ENCODE measurements at places on chromosomes 12 and 14. TPM values are rescaled to one million over a fixed set of nuclear protein-coding genes. Genes with fewer than 3 reads are reported as not detected.

Gene AHNAK2
- total RNA-seq = 4.1 TPM

DNA sequence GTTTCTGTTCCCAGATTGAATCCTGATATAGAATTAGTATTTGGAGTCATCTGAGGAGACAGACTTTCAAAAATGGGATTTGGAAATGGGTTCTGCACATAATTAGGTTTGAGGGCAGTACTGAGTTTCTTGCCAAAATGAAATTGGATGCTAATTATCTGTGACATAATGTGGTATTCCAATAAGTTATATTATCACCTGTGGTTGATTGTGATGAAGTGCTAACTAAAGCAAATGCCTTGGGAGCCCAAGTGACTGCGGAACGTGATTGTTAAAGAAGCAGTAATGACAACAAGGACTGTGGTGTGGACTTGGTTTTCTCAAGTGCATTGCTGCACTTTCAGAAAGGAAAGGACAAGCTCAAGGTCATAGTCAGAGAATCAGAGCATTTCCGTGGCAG is 337.0 kb downstream of the IPO8 start:
- DNase-seq = no peak

DNA sequence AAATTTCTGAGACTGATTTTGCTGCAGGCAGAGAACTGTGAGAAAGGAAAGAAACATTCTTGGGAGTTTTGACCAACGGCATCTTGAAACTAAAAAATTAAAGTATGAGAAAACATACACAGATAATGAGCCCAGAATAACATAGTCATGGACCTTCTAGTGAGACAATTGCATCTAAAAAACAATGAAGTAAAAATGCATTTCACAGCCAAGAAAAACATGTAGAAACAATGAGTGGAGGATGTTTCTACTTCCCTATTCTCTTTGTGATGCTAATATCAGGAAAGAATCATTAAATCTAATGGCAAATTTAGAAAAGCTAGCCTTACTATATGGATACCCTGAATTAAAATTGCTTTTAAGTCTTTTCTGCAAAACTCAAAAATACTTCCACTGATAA is 12.2 kb upstream of the PLEKHG7 start:
- DNase-seq = no peak

DNA sequence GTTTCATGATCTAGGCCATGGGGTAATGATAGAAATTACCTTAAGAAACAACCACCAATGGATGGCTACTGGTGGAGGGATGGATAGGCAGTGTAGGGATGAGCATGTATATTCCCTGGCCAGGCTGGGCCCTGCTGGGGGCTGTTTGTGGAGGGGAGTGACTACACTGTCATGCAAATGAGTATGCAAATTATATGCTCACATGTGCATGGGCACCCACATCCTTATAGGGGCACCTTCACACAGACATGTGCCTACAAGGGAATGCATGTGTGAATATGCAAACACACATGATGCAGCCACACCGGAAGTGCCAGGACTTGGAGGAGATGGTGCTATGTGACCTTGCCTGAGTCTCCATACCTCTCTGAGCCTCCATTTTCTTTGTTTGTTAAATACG is 39.7 kb upstream of the FAM222A start:
- no peak for DNase-seq

- no peak for DNase-seq
Measured at GRCh38 chr14:56049536-56049935, 68.7 kb upstream of the PELI2 start.

Gene PCED1B
- total RNA-seq = 0.66 TPM

DNA sequence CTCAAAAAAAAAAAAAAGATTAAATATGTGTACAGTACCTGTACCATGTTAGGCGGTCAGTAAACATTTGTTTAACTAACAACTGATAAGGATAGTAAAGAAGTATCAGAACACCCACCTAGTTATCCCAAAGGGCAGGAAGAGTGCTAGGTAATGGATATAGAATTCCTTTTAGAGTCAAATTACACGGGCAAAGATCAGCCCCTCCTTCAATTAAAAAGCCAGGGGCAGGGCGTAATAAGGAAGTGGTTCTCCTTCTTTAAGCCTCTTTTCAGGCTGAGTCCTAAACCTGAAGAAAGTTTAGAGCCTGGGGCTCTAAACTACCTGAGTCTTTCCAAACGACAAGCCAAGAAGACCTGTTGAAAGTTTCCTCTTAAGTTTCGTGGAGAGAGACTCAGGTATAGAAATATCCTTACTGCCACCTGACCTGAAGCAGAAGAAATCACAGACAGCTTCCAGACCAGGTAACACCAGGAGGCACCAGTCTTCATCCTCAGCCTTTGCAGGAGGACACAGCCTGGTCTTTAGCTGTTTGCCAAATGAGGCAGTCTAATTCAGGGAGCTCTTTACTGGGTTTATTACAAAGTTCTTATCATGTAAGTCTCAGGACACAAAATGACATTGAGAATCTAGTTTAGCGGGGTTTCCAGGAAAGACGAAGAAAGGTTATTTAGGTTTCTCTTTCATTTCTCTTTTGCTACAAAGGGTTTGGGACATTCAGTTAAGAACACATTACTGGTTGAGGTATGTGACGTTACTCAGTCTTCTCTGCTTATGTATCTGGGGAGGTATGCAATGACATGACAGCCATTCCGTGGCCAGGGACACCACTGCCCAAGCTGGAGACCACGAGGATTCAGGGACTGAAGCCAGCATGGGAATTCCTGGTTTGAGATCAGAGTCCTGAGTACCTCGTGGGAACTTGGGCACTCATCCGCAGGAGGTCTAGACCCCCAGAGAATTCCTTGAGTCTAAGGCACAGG is at the start of gene BCL2L14:
Gene BCL2L14 (plus strand): TSS at position 266 of the 983 bp plus-strand sequence. CDS start 8,367 bp downstream, outside the sequence.
- no peak for DNase-seq

Gene BEST3
- total RNA-seq = 0.49 TPM

Gene FGD6
- total RNA-seq = 22.4 TPM

DNA sequence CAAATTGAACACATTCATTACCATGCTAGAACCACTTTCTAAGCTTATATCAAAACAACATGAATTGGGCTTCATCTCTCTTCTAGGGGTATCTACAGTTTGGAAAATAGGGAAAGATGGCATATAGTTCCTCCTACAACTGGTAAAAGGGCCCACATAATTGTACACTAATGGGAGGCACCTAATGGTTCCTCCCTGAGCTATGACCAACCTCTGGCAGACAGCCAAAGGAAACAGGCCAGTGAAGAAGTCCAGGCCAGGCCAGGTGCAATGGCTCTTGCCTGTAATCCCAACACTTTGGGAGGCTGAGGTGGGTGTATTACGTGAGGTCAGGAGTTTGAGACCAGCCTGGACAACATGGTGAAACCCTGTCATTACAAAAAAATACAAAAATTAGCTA is 23.2 kb upstream of the APOF start:
- DNase-seq = no peak

DNA sequence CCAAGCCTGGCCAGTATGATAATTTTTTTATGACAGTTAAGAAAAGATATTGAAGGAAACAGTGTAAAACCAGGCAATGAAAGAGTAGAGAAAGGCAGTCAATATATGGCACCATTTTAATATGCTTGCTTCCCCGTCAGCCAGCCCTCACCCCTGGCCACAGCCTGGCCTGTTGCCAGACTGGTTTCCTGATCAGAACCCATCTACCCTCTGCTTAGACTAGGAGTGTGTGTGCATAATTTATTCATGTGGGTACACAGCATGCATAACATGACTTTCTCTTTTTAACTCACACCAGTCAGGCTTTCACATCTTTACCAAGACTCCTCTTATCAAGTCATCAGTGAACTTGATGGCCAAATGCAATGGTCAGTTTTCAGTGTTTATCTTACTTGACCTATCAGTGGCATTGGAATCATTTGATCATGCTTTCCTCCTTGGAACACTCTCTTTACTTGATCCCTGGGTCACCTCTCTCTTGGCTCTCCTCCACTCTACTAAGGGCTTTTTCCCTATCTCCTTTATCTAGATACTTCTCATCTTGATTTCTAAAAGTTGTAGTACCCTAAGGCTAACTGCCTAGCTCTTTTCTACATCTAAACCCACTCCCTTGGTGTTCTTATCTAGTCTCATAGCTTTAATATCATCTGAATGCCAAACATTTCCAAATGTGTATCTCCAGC is 10.0 kb upstream of the GPR19 start:
- peak; percentile 34 for DNase-seq

Gene NT5DC3
- total RNA-seq = 4.3 TPM

Gene CLEC4C
- total RNA-seq = not detected

DNA sequence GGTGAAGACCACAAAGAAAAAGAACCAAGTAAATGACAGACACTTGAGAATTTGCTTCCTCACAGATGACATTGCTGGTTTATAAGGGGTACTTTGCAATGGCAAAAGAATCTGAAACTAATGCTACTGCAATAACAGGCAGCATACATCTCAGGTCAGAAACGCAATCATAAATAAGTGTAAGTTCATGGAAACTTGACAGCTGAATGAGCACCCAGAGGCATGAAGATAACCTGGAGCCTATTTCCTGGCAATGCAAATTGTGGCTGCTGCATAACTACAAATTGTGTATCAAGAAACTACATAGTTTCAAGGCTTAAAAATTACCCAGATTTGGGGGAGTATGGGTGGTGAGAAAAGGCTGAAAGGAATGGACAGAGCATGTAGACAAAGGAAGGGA is 8.5 kb upstream of the MYO1A start:
- DNase-seq = no peak

Gene GPRC5A
- 0.71 TPM for total RNA-seq

- DNase-seq = no peak
Measured at GRCh38 chr14:96634481-96634880, 132.3 kb downstream of the PAPOLA start.

Gene PAH
- total RNA-seq = not detected

DNA sequence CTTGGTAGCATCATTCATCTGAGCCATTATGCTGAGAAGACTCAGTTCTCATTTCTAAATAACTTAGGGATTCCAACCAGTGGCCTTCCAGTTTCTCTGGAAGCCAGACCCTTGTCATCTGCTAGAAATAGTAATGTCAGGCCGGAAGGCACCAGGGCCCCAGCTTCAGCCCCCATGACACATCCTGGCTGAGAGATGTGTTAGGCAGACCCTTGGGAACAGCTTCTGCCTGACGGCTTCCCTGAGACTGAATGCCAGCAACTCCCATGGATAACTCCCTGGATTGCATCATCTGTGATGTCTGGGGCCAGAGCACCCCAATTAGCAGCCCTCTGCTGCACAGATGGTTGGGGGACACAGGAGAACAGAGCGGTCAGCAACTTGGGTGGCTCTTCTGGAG is 583.5 kb upstream of the TBX3 start:
- DNase-seq = peak; percentile 13

Gene TMPRSS12
- not detected for total RNA-seq

All from heart right ventricle (tissue), 16 donors.